ENCODE measurements at places on chromosomes 5 and 9. TPM values are rescaled to one million over a fixed set of nuclear protein-coding genes. Genes with fewer than 3 reads are reported as not detected.

- DNase-seq = no peak
Observed at GRCh38 chr5:87347841-87348240, 64.9 kb downstream of the CCNH start.

Gene CCDC192
- not detected for total RNA-seq

Gene FOXD4L3
- total RNA-seq = not detected

Gene MAN1B1
- 107 TPM for total RNA-seq

GRCh38 chr5:133708331-133708850, 96.0 kb upstream of the FSTL4 start:
- DNase-seq = no peak

GRCh38 chr5:108700930-108701329, 46.8 kb upstream of the FER start:
- no peak for DNase-seq

Gene MAN2A1
- total RNA-seq = 26.3 TPM

DNA sequence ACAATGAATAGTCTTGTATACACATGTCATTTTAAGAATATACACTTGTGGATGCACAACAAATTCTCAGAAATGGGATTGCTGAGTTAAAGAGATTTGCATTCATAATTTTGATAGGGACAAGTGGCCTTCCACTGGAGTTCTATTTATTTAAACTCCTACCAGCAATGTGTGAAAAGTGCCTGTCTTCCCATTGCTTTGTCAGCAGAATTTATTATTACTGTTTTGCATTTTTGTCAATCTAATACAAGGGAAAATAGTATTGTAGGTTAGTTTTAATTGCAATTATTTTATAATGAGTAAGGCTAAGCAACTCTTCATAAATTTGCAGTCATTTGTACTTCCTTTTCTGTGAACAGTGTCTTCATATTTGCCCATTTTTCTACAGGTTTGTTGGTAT, 55.0 kb downstream of the C9orf57 start:
- DNase-seq = no peak

GRCh38 chr5:53915120-53915519, 354.7 kb downstream of the NDUFS4 start:
- no peak for DNase-seq

Gene NEURL1B
- total RNA-seq = 20.4 TPM

- DNase-seq = no peak
Observed at GRCh38 chr5:109590799-109591198, 98.9 kb upstream of the MAN2A1 start.

- DNase-seq = no peak
Observed at GRCh38 chr5:40754381-40755092, 1.2 kb downstream of the TTC33 start.

GRCh38 chr9:133612816-133613215, 3.6 kb upstream of the FAM163B start:
- DNase-seq = no peak

Gene IL33
- total RNA-seq = not detected

GRCh38 chr5:134188092-134188491, 11.3 kb upstream of the SKP1 start:
- no peak for DNase-seq

Gene NR6A1
- 13.0 TPM for total RNA-seq

- no peak for DNase-seq
Observed at GRCh38 chr9:6782981-6783380, 25.2 kb downstream of the KDM4C start.

- DNase-seq = no peak
Observed at GRCh38 chr9:73180403-73180802, 28.7 kb downstream of the ANXA1 start.

- peak; percentile 22 for DNase-seq
Observed at GRCh38 chr5:56183506-56183905, 49.6 kb downstream of the ANKRD55 start.

DNA sequence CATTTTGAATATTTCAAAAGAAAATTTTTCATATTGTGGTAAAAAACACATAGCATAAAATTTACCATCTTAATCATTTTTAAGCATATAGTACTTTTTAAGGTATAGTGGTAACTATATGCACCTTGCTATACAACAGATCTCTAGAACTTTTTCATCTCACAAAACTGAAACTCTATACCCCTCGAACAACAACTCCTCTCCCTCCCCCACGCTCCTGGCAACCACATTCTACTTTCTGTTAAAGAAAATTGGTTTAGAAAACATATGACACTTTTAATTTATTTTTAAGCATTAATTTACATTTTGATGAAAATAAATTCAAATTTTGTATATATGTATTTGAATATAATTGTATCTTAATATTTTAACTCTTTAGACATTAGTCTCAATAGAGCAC, 147.2 kb upstream of the EFNA5 start:
- DNase-seq = no peak

GRCh38 chr5:83914662-83915418, 194.2 kb upstream of the HAPLN1 start:
- no peak for DNase-seq

DNA sequence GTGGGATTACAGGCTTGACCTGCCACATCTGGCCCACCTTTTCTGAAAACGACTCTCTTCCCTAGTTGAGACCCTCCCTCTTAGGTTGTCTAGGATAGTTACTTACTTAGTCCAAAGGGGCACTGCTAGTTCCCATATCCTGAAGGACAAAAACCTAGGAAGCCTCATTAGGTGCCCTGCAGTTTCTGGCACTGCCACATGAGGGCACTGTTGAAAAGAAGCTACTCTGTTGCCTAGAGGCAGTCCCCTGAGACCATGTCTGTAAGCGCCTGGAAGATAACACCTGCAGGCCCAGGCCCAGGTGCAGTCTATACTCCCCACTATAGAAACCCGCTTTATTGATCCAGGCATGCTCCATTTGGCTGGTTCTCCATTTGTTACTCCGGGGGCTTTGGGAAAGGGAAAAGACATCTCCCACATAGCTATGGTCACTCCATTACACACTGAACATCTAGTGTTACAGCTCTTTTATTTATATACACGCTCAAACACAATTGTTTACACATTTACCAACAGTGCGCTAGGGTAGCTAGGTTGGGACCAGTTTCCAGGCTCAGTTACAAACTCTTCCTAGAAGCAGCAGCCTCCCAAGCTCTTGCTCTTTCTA, 73.4 kb upstream of the PPARGC1B start:
- DNase-seq = no peak

DNA sequence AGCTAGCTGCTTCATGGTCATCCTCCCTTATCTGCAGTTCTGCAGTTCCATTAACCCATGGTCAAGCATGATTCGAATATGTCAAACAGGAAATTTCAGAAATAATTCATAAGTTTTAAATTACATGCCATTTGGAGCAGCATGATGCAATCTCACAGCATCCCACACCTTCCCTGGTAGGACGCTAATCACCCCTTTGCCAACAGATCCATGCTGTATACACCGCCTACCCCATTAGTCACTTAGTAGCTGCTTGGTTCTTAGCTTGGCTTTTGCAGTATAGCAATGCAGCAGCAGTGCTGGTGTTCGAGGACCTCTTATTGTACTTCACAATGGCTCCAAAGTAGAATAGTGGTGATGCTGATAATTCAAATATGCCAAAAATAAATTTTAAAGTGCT, 739.7 kb upstream of the CDH9 start:
- DNase-seq = no peak

Gene EGR1
- 24.7 TPM for total RNA-seq

All from PC-9 (cell line).